ENCODE measurements at places on chromosomes 7 and 10. TPM values are rescaled to one million over a fixed set of nuclear protein-coding genes. Genes with fewer than 3 reads are reported as not detected.

Gene OR2A5
- total RNA-seq = not detected

Gene MACC1
- total RNA-seq = 0.10 TPM

Gene LRMDA
- not detected for total RNA-seq

Gene XPNPEP1
- total RNA-seq = 66.6 TPM

Gene CPED1
- not detected for total RNA-seq

Gene HMX2
- 0.43 TPM for total RNA-seq

Gene SPDYE2B
- total RNA-seq = not detected

Gene SPAM1
- not detected for total RNA-seq

Gene PPP1R9A
- total RNA-seq = not detected

Gene KCP
- total RNA-seq = 0.12 TPM

Gene PNLIP
- total RNA-seq = not detected

Gene SLK
- 27.7 TPM for total RNA-seq

Gene CHRM2
- not detected for total RNA-seq

Gene ANKRD30A
- not detected for total RNA-seq

Gene CC2D2B
- 0.15 TPM for total RNA-seq

Gene ACBD7
- 1.7 TPM for total RNA-seq

Gene OPN4
- not detected for total RNA-seq

Gene ZNF365
- total RNA-seq = 1.2 TPM

Gene ITPRID1
- not detected for total RNA-seq

Gene SKAP2
- total RNA-seq = 11.2 TPM

Gene NKX1-2
- not detected for total RNA-seq

Gene FGFBP3
- 1.6 TPM for total RNA-seq

Gene LSM8
- 39.1 TPM for total RNA-seq

Gene TIAL1
- total RNA-seq = 177 TPM

Gene ABCB1
- total RNA-seq = 4.7 TPM

Gene SCD
- 156 TPM for total RNA-seq

Gene KCNIP2
- total RNA-seq = 1.4 TPM

Gene CDH23
- 2.6 TPM for total RNA-seq

Gene CARD11
- total RNA-seq = 107 TPM

Gene CUL1
- 64.7 TPM for total RNA-seq

Gene GIMAP8
- 11.8 TPM for total RNA-seq

Gene HKDC1
- 1.1 TPM for total RNA-seq

Gene WNT8B
- 0.46 TPM for total RNA-seq

Gene GFRA1
- not detected for total RNA-seq

Gene STARD3NL
- 34.4 TPM for total RNA-seq

Gene FAM180A
- not detected for total RNA-seq

Gene GRM3
- total RNA-seq = not detected

Gene NPSR1
- not detected for total RNA-seq

Gene COL28A1
- not detected for total RNA-seq

Gene CYP3A5
- total RNA-seq = not detected

Gene MPP7
- 11.6 TPM for total RNA-seq

Gene OSBPL3
- total RNA-seq = 45.1 TPM

Gene OR6B1
- not detected for total RNA-seq

Gene TMEM176B
- total RNA-seq = not detected

Gene AFAP1L2
- total RNA-seq = 1.1 TPM

Gene ZNF775
- 6.0 TPM for total RNA-seq

Gene SEMA3D
- not detected for total RNA-seq

Gene PRPS1L1
- total RNA-seq = not detected
